ENCODE measurements at places on chromosomes 2 and 18.

- no peak for DNase-seq
Observed at GRCh38 chr2:157789933-157790511, 86.1 kb downstream of the ACVR1 start.

- DNase-seq: no peak
Observed at GRCh38 chr2:113826346-113827285, 63.3 kb upstream of the ACTR3 start.

DNA sequence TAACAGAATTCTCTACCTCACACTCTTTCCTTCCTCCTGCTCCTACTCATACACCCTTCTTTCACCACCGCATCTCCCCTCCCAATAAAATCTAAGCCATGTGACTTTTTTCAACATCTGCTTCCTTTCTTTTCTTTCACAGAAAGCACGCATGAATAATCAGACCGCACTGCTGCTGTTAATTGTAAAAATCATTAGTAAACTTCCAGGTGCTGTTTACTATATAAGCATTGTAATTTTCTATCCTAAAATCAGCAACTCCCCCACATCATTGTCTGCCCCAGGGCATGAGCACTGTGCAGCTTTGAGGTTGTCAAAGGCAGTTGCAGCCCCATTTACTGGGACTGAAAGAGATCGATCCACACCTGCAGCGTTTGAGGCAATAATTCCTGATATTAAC, 782.6 kb upstream of the ID2 start:
- no peak for DNase-seq

DNA sequence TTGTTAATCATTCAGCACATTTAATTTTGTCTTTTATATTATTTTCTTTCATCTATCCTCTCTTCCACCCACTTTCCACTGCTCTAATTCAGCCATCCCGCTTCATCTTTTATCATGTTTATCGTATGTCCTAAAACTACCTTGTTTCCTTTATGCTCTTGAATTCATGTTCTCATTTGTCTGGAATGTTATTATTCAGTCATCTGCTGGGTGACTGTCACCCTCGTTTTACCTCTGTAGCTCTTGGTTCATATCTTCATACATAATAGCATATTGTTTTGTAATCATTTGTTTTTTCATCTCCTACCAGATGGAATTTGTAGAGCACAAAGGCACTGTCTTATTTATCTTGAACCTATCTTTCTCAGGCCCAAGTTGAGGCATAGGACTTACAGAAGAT, 37.0 kb downstream of the SMCHD1 start:
- DNase-seq: no peak

DNA sequence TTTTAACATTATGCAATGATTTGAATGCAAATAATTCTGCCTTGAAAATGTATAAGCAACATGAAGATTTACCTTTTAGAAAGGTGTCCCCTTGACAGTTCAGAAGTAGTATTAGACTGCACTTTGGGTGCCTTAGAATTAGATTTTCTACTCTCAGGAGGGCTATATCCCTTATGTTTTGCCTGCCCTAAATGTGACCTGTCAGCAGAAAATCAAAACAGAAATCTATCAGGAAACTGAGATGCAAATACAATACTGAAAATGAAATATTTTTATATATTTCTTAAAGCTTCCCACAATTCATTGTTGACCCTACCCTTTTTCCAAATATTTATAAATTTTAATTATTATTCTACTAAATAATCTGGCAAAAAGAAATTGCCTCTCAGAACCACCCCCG, 61.5 kb downstream of the TRIP12 start:
- no peak for DNase-seq

GRCh38 chr18:76374330-76375281, 120.4 kb downstream of the ZNF516 start:
- DNase-seq: no peak

DNA sequence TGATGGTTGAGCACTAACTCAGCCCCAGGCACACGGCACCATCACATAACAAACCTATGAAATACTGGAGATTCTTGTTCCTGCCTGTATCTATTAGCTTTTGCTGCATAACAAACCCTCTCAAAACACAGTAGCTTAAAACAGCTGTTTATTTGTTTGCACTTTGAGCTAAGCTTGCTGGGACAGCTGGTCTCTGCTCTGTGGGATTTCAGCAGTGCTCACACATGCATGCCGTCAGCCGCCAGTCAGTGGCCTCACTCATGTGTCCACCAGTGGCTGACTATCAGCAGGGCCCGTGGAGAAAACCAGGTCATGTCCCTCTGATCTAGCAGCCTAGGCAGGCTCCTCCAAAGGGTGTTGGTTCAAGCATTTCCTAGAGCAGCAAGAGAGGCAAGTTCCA, 52.8 kb upstream of the RAB12 start:
- no peak for DNase-seq

DNA sequence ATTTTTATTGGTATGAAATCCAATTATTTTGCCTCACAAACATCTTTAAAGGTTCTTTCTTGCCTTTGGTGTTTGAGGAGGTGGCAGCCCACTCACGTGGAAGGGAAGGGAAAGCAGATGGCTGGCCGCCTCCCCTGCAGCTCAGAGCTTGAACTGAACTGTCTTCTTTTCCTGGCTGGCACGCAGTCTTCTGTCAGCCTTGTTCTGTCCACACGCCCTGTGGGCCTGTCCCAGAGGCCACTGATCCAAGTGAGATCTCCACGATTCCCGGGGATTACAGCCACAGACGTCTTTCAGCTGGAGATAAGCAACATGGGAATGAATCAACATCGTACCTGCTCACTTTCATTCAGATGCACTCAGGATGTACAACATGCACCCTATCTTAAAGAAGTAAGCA, 73.3 kb downstream of the TMEM18 start:
- no peak for DNase-seq

GRCh38 chr18:63234432-63234831, 85.1 kb downstream of the BCL2 start:
- DNase-seq: no peak

DNA sequence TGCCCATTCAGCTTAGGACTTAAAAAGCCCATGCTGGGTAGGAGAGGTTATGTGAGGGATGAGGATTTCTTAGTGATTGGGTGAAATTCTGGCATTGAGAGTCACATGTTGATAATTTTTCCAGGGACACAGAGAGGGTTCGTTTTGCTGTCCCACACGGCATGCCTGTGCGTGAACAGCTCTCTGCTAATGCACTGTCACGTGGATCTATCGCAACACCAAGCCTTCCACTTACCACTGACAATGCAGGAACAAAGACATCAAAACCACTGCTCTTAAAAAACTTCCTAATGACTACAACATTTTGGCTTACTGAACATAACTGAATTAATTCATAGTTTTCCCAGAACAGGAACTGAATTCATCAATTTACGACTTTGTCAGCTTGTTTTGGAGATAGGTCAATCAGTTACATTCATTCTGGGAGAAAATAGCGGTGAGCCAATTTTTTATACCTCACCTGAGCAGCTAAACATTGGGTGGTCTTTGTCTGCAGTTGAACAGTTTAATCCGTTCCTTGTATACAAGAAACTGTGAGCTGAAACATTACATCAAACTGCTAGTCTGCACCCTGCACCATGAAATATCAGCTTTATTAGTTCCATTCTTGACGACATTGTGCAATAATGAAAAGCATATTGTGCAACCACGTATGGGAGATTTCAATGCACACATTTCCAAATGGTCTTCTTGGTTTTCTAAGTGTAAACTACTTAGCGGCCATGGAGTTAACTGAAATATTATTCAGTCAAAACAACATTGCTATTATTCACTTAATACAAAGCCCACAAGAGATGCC, 127.1 kb downstream of the LPIN1 start:
- no peak for DNase-seq

DNA sequence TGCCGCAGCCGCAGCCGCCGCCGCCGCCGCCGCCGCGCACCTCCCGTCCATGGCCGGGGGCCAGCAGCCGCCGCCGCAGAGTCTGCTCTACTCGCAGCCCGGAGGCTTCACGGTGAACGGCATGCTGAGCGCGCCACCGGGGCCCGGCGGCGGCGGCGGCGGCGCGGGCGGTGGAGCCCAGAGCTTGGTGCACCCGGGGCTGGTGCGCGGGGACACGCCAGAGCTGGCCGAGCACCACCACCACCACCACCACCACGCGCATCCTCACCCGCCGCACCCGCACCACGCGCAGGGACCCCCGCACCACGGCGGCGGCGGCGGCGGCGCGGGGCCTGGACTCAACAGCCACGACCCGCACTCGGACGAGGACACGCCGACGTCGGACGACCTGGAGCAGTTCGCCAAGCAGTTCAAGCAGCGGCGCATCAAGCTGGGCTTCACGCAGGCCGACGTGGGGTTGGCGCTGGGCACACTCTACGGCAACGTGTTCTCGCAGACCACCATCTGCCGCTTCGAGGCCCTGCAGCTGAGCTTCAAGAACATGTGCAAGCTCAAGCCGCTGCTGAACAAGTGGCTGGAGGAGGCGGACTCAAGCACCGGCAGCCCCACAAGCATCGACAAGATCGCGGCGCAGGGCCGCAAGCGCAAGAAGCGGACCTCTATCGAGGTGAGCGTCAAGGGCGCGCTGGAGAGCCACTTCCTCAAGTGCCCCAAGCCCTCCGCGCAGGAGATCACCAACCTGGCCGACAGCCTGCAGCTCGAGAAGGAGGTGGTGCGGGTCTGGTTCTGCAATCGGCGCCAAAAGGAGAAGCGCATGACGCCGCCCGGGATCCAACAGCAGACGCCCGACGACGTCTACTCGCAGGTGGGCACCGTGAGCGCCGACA, 2.4 kb downstream of the POU3F3 start:
- DNase-seq: peak; percentile 65

DNA sequence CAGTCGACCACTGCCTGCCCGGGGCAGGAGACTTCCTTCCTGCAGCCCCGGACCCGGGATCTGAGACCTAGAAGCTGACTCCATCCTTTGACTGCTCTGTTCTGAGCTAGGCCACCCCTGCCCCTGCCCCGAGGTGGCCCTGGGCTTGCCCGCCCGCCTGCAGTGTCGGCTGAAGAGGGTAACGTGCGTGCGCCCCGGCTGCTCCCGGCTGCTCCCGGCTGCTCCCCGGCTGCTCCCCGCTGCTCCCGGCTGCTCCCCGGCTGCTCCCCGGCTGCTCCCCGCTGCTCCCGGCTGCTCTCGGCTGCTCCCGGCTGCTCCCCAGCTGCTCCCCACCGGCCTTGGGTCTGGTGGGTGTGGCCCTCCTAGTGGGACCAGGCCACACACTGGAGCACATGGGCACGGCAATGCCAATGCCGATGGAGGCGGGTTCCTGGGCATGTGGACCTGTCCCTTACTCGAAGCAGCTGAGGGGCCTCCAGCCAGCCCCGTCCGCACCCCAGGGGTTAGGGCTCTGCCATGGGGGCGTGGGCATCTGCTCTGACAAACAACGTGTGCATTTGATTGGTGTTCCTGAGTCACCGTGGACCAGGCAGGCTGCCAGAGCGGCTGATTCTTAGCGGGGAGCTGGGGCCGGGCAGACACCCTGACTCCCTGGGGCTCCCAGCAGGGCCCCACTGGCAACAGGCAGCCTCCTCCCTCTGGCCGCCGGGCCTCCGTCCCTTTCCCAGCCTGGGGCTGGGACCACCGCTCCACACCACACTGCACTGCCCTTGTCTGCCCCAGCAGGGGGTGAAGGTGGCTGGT, 2.0 kb upstream of the GAL3ST2 start:
- DNase-seq: no peak

- DNase-seq: no peak
Observed at GRCh38 chr2:120210270-120210693, 12.9 kb downstream of the TMEM185B start.

DNA sequence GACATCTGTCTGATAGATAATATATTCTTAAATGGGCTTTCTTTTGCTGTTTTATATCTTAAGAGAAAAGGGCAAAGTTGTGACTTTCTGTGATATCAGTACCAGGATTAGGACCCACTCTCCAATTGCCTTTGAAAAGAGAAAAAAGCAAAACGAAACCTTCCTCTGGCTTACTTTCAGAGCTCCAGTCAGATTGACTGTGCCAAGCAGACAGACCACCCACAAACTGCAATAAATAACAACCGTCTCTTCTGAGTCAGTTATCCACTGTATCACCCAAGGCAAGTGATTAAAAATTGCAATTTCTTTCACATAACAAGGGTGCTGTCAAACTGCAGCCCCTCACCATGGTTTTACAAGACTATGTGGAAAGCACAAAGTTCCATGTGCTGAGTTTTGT, 230.5 kb upstream of the SETBP1 start:
- no peak for DNase-seq

GRCh38 chr2:151238527-151239487, 22.9 kb downstream of the RBM43 start:
- DNase-seq: peak; percentile 34

- peak; percentile 18 for DNase-seq
Observed at GRCh38 chr2:212249451-212249850, 289.2 kb downstream of the ERBB4 start.

DNA sequence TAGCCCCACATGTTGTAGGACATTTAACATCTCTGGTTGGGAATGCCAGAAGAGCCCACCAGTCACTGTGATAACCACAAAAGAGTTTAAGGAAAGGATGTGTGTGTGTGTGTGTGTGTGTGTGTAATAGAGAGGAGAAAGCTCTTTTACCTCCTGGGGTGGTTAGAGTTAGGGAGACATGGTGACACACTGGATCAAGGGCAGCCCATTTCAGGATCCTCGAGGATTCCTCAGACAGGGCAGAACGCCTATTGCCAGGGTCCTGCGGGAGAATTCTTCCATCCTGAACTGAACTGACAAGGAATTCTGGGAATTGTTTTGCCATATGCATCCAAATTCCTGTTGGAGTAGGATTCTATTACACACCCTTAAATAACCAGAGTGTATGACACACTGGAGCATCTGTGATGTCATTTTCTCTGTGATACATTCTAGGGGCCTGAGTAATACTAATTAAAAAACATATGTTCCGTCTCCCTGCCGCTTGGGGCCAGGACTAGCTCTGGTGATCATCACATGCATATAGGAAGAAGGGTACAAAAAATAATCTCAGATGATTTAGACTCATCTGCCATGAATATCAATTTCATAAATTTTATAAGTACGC, 156.4 kb upstream of the MMADHC start:
- no peak for DNase-seq

DNA sequence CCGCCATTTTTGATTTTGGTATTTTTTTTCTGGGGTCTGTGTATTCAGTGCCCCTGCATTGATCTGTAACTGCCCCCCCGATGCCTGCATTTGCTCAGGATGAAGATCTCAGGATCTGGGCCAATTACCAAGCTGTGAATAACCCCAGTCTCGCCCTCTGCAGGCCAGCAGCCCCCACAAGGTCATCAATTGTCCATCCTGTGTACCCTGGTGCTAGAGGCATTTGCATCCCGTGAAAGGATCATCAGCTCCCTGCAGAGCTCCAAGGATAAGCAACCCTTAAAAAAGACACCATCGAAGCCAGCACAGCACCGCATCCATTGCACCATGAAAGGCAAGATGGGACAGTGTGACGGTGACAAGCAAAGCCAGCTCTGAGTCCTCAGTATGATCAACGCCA, 154.1 kb upstream of the KLHL29 start:
- peak; percentile 22 for DNase-seq

- DNase-seq: no peak
Observed at GRCh38 chr18:50115095-50115494, 79.9 kb downstream of the MYO5B start.
